ENCODE measurements at places on chromosomes 2 and 18.

- DNase-seq = no peak
Measured at GRCh38 chr18:51151568-51152511, 45.6 kb downstream of the MEX3C start.

GRCh38 chr2:10984418-10985135, 72.8 kb downstream of the KCNF1 start:
- DNase-seq = no peak

- DNase-seq = no peak
Measured at GRCh38 chr2:219060821-219061791, at the start of gene IHH. IHH (minus strand) TSS chr2:219060921; CDS start chr2:219060467, 454 bp downstream.

DNA sequence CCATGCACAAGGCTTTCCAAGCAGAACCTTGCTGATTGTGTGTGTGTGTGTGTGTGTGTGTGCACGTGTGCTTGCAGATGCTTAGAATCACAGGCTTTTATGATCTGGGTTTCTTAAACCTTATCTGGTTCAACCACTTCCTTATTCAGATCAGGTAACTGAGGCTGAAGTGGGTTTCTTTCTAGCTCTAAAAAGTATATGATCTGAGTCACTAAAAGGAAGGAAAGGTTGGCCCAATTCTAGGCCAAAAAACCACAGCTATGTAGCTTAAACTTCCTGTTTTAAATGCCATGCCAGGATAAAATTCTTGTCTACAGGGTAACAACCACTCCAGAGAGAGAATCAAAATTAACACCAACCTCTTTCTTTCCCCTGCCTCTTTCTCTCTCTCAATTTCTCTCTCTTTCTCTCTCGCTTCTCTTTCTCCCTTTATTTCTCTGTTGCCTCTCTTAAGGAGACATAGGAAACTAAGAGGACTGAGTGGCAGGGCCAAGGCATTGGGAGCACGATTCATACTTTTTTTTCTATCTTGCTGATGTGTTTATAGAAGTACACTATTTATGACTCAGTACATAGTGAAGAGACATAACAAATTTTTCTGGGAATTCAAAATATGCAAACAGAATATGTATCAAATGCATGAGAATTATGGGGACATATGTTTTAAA, 140.3 kb downstream of the TRIB2 start:
- DNase-seq = peak; percentile 44

DNA sequence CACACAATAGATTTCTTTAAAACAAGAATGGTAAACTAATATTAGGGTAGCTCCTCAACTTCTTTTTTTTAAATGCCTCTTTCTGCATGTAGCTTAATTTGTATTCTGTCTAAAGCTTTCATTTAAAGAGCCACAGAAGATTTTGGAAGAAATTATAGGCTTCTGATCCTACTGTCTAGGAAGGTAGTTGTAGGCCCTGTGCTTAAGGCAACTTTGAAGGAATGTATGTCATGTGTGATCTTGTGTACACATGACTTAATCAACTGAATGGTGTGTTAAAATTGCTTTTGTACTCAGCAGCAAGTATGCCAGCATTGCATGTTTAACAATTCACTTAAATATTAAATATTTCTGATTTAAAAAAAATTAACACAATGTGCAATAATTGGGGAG, 51.5 kb upstream of the LYPD6 start:
- no peak for DNase-seq

DNA sequence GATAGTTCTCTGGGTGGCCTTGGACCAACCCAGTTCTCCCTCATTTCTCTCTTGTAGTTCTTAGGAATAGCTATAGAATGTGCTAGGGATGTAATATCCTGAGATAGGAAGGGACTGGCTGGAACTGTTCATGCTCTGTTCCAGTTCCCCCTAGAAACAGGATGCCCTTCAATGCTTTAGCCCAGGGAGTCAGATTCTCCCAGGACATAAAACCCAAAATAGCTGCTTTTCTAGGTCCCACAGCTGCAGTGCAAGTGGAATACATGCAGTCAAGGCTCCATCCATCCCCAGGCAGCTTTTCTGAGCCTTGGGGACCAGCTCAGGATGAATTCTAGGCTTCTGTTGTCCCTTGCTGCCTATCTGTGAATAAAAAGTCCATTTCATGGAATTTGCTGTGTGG, 257.3 kb upstream of the CTAGE1 start:
- DNase-seq = no peak

DNA sequence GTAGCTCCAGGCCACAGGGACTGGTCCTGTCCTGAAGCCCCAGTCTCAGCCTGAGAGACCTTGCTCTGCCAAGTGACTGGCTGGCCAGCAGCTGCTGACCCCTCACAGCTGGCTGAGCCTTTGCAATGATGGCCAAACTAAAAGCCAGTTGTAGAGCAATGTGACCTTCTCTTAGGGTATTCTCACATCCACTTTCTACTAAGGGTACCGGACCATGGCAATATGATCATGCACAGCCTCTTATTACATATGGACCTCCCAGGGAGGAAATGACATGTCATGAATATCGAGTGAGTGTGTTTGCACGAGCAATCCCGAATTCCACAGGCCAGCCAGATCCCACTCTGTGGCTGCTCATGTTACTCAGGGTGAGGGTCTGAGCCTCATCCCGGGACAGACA, 213.9 kb downstream of the VAPA start:
- no peak for DNase-seq

DNA sequence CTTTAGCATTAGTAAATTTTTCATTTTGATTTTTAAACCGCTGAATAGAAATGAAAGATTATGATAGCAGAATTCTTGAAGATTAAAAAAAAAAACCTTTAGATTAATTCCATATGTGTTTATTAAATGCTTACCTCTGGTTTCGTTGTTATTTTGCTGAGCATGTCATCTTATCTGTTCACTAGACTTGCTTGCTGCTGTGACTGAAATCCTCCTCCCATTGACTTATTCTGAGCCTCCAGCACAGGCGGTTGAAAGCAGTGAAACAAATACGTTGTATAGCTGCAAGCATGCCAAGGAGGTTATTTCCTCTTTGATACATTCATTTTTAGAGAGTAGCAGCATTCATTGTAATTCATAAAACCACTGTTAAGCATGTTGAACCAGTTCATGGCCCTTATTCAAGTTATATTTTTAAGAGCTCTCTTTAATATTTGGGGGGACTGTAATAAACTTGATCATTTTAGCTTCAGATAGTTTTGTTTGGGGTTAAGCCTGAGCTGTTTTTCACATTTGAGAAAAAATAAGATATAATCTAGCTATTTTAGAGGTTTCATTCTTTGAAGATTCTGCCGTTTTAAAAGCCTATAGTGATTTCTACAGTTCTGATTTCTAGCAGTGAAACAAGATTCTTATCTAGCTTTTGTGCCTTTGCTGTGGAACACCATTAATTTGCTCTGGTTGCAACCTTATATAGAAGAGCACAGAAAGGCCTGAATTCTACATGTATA, at the start of gene HTR2B:
HTR2B (minus strand) TSS at position 205 of the 731 bp plus-strand sequence. CDS start 1,278 bp downstream, outside the sequence.
- no peak for DNase-seq

Measured in GM04504 (cell line).